ENCODE measurements at places on chromosomes 3 and 15. TPM values are rescaled to one million over a fixed set of nuclear protein-coding genes. Genes with fewer than 3 reads are reported as not detected.

The EXD1 gene
- total RNA-seq, result not detected

DNA sequence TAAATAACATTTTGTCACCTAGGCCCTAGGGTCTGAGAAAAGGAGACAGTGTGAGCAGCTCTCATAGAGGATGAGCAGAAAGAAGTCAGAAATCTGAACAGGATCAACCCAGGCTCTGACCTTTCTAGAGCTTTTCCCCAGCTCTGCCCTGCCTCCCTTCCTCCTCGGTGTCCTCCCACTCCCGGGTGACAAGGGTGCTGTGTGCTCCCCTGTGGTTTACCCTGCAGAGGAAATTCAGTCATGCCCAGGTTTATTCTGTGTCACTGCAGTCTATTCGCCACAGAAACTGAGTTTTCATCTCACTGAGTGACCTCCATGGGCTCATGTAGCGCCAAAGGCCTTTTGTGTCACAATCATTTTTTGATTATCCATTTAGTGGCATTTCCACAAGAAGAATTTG is 76.6 kb downstream of the IL12A start:
- DNase-seq, result no peak

- no peak for DNase-seq
Measured at GRCh38 chr3:51955893-51956770, 951 bp downstream of the GPR62 start.

The CAMK1 gene
- total RNA-seq, result 78.9 TPM

DNA sequence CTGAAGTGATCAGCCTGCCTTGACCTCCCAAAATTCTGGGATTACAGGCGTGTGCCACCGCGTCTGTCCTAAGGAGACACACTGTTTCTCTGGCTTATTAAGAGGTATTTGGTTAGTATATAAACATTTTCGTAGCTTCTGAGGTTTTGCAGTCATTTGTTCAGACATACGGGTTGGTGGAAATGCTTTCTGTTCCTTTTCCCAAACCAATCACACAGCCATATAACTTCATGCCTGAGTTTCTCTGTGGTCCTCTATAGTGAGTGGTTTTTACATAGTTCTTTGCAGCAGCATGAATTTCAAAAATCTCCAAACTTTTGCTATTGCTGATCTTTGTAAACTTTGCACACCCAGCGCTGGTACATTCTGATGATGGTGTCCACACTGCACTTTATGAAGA is 100.5 kb downstream of the AKAP13 start:
- no peak for DNase-seq
